Camera-type eye (tissue), 1 donor: ENCODE measurements at places on chromosomes 11 and 22. TPM values are rescaled to one million over a fixed set of nuclear protein-coding genes. Genes with fewer than 3 reads are reported as not detected.

The MARK2 gene
- total RNA-seq = 20.9 TPM

The PTPN5 gene
- 3.8 TPM for total RNA-seq

The TRIM29 gene
- 44.5 TPM for total RNA-seq

The RASL10A gene
- total RNA-seq = 2.9 TPM

The B4GALNT4 gene
- total RNA-seq = 71.6 TPM

The OR8D4 gene
- total RNA-seq = not detected

The SYT13 gene
- total RNA-seq = 19.8 TPM

The QSER1 gene
- 82.6 TPM for total RNA-seq

The GRAP2 gene
- 2.5 TPM for total RNA-seq

The BATF2 gene
- total RNA-seq = 0.16 TPM

The OVCH2 gene
- not detected for total RNA-seq

The SAA2 gene
- 0.99 TPM for total RNA-seq

The SPON1 gene
- total RNA-seq = 135 TPM

The UPB1 gene
- 2.5 TPM for total RNA-seq

The LIN7C gene
- total RNA-seq = 130 TPM

The ADAMTS8 gene
- total RNA-seq = 6.5 TPM

The PKDREJ gene
- 0.05 TPM for total RNA-seq

The HYLS1 gene
- 5.3 TPM for total RNA-seq

The CD3E gene
- 0.55 TPM for total RNA-seq

The ZNF214 gene
- total RNA-seq = 18.0 TPM

The SRSF8 gene
- total RNA-seq = 29.9 TPM

The CHCHD10 gene
- 4.8 TPM for total RNA-seq

The OR51B4 gene
- not detected for total RNA-seq

The SAA4 gene
- total RNA-seq = not detected

The RAG1 gene
- 0.93 TPM for total RNA-seq

The MDK gene
- total RNA-seq = 221 TPM

The VSTM5 gene
- total RNA-seq = 2.0 TPM

The SLC25A17 gene
- 27.3 TPM for total RNA-seq

The KCNJ11 gene
- 5.2 TPM for total RNA-seq

The ADORA2A gene
- 18.5 TPM for total RNA-seq

The MRPL48 gene
- total RNA-seq = 23.8 TPM

The SNX32 gene
- 3.1 TPM for total RNA-seq
